Fibroblast of skin of left biceps (primary cell): ENCODE measurements at places on chromosomes 12 and 14.

DNA sequence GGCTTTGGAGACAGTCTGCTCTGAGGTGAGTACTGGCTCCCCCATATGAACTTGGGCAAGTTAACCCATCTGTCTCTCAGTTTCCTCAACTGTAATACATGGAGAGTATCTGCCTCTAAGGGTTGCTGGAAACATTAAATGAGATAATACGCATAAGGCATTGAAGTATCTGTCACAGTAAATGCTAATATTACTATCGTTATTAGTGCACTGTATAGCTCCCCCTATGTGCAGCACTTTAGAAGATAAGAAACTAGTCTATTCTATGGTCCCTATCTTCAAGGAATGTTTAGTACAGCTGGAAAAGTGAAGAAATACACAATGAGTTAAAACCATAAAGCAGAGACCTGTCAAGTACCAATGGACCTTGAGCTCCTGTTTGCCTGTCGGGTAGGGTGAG lies 51.7 kb upstream of the CFL2 start:
- no peak for DNase-seq

- DNase-seq = no peak
Observed at GRCh38 chr12:123076604-123077297, 74.1 kb downstream of the PITPNM2 start.

DNA sequence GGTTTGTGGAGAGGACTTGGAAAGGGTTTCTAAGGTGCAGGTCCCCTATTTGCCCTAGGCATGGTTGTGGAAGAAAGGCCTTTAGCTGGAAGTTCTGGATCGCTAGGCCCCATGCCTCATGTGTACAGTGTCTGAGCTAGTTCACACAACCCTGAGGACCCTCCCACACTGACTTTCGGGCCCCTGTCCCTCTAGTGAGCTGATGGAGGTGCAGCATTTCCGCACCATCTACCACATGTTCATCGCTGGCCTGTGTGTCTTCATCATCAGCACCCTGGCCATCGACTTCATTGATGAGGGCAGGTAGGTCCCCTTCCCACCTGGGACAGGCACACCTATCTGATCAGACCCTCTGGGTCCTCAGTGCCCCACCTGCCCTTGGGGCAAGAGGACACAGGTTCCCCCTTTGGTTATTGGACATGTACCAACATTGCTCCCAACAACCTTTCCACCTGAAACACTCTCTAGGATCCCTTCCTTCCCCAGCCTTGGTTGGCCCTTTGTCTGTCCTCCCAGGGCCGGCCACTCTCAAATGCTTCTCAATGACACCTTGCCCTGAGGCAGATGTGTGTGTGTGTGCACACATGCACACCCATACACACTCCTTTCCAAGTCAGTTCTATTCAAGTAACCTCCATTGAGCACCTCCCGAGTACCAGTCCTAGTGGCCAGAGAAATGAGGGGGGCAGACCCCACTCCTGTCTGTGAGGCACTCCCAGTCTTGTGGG lies 2.6 kb downstream of the SOAT2 start:
- DNase-seq = no peak

GRCh38 chr14:84707830-84708229 lies 822.1 kb upstream of the FLRT2 start:
- DNase-seq = no peak

DNA sequence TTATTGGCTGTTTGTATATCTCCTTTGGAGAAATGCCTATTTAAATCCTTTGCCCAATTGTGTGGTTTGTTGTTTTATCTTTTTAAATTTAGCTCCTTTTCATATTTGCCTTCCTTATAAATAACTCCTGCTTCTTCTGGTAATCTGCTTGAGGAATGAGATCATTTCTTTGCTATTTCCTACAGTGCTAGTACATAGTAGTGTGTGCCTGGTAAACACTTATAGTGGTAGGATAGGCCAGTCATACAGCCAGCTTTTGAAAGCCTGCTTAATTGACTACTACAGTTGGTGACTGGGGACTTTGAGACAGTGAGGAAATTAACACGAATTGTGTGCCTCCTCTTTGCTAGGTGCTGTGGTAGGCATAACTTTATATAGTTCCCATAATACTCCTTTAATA lies 68.7 kb downstream of the BORCS5 start:
- DNase-seq = no peak

GRCh38 chr12:89161557-89161956 lies 190.7 kb downstream of the DUSP6 start:
- DNase-seq = no peak

DNA sequence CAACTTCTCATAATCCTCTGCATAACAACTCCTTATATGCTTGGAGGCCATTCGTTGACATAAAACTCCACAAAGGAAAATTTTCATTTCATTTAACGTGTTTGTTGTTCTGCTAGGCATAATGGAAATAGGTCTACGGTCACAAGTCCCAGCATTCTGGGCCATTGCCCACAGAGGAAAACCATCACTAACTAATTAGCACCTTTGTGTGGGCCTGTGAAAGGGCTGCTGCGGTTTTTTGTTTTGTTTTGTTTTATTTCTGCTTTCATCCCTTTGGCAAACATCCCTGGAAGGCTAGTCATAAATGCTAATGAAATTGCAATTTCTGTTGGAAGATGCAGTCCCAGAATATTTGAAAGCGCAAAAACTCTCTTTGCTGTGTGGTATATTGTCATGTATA lies 180.3 kb downstream of the RMST start:
- no peak for DNase-seq

- no peak for DNase-seq
Observed at GRCh38 chr12:71236133-71236660, 78.4 kb upstream of the TSPAN8 start.

DNA sequence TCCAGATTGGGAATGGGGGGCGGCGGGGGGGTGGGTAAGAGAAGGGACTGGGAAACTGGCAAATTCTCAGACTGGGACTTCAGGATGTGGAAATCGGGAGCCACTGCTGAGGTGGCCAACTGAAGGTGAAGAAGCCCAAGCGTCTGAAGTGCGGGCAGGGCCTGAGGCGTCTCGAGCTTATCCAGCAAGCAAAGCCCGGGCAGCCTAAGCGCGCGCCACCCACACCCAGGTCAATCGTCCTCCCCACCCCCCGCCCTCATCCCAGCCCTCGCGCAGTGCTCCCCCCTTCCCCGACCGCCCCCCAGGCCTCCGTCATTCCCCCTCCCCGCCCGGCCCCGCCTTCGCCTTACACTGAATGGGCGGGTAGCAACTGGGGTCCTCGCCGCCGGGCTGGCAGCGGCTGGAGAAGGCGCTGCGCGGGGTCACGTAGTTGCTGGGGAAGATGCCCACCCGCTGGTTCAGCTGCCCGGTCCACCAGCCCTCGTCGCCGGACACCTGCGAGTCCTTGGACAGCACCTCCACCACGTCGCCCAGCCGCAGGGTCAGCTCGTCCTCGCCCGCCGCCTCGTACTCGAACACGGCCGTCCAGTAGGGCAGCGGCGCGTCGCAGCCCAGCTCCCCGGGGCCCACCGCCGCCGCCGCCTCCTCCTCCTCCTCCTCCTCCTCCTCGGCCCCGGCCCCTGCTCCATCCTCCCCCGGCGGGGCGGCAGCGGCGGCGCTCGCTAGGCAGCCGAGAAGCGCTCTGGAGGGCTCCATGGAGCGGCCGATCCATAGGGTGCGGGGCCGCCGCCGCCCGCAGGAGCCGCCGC lies 693 bp downstream of the MAP3K9 start:
- DNase-seq = no peak

DNA sequence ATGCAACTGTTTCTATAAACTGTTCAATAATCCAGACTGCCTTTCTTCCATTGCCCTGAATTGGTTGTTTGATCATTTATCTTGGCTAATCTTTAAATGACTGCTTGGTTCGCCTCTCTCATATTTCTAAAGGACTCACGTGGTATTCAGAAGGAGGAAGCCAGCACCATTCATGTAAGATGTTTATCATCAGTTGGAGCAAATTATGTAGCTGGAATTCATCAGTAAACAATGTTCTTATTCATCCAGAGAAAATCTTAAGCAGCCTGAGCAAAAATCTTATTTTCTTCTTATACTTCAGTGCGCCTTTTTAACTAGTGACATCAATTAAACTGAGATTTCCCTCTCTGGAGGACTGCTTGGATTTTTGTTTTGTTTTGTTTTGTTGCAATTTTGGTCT lies 538.7 kb upstream of the TMEM132C start:
- no peak for DNase-seq

DNA sequence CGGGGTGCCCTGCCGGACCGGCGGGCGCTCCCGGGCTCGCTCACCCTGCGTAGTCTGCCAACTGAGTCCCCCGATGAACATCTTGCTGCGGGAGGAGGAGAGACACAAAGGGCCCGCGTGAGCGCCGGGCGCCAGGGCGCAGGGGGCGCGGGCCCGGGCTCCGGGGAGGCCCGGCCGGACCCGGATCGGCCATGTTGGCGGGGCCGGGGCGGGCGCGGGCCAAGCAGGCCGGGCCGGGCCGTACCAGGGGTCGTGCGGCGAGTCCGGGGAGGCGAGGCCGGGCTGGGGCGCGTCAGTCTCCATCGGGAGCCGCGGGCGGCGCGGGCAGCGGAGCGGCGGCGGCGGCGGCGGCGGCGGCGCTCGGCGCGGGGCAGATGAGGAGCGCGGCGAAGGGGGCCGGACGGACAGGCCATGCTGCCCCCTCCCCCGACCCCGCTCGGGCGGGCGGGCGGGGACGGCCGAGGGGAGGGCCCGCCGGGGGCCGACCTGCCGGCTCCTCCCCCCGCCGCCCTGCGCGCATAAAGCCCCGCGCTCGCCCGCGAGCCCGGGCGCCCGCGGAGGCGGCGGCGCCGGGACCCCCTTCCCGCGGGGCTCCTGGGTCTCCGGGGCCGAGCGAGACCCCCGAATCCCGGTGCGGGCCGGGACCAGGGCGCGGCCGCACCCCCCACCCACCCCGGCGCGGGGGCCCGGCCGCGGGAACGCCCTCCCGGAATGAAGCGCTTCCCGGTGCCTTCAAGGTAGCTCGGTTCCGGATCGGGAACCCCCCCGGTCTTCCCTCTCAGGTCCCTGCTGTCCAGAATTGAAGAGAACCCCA lies at the start of gene MSI1:
Gene MSI1, minus strand, starts transcription at position 376 of the 814 bp plus-strand sequence. Its CDS starts 73 bp downstream, at position 303.
- DNase-seq = no peak
